Spleen (tissue), 13 donors: ENCODE measurements at places on chromosomes 5 and 9. TPM values are rescaled to one million over a fixed set of nuclear protein-coding genes. Genes with fewer than 3 reads are reported as not detected.

- no peaks in the 10 kb centered on the region for H3K36me3 ChIP-seq
- no peak overlapping the region for H3K27ac ChIP-seq
- H3K4me3 ChIP-seq = no peak overlapping the region
- H3K4me1 ChIP-seq = no peaks in the 10 kb centered on the region
Observed at GRCh38 chr9:13032585-13032984, 246.9 kb downstream of the MPDZ start.

DNA sequence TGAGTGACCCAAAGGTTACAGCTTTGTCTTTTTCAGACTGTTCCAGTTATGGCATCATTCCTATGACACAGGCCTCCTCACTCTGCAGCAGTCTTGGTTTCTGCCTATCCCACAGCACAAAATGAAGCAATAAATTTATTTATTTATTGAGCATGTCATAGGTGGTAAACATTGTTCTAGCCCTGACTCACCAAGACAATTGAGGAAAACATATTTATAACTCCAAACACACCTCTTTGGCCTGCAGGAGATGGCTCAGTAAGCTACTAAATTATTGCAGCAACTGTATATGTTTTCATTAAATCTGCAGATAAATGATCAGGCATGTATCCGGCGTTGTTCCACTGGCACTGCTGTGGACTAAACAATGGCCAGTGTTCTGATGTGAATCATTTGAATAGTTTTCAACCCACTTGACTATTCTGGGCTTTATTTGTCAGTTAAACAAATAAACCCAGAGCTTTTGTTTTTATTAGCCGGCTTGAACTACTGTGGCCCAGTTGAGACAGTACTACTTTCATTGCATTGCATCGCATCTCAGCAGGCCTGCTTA is 83.2 kb downstream of the FOXD1 start:
- no peak overlapping the region for H3K4me3 ChIP-seq
- no peak overlapping the region for H3K27ac ChIP-seq
- H3K36me3 ChIP-seq = no peaks in the 10 kb centered on the region
- no peak for DNase-seq

DNA sequence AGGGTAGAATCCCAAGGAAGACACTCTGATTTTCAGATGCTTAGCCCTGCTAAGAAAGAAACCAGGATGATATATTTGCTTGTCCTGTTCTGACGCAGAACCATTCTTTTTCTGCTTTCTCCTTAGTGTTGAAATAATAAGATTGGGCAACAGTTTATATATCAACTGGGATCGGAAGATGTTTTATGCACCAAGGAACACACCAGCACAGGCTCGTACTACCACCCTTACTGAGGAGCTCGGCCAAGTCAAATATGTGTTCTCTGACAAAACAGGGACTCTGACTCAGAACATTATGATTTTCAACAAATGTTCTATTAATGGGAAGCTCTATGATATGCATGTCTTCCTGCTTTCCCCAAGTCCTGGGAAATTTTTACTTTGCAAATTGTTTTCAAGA is 19.0 kb upstream of the RUSC2 start:
- H3K4me3 ChIP-seq = no peak overlapping the region
- no peaks in the 10 kb centered on the region for H3K36me3 ChIP-seq
- no peaks in the 10 kb centered on the region for H3K27me3 ChIP-seq

DNA sequence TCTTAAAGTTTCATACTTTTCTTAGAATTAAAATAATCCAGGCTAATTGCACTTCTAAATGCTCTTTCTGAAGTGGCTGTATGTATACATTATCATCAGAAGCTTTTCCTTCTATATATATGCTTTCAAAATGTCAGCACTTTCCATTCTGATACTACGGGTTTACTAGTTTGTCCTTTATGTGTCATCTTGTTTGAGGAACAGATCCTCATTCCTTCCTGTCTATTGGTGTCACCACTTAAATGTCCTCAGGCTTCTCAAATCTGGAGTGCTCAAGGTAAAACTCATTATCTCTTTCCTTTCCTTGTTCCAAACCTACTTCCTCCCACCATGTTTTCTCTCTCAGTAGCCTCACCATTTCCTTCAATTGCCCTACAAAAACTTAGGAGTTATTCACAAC is 236.3 kb downstream of the CSNK1G3 start:
- H3K4me3 ChIP-seq = no peak overlapping the region
- H3K27ac ChIP-seq = no peak overlapping the region
- DNase-seq = no peak
- no peaks in the 10 kb centered on the region for H3K27me3 ChIP-seq
- H3K36me3 ChIP-seq = no peaks in the 10 kb centered on the region

DNA sequence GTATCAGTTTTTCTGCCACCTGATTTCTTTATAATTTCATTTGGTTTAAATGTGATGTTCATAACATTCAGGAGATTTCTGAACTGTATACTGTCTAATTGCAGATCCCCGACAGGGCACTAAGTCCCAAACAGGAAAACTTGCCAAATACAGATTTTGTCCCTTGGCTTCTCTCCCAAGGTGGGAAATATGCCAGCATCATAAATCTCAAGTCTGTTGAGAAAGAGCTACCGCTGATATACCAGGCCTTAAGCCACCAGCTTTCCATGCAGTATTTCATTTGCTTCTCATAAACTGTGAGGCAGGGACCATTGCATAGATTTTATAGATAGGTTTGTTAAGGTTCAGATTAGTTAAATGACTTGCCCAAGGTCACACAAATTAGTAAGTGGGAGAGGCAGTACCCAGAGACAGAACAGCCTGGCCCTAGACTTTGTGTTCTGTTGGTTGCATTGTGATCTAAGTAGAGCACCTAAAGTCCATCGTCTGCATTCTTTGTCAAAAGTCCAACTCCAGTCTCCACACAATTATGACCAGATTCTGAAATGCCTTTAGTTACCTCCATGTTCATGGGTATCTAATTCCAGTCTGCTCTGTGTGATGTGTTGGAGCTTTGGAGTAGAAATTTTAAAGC is 16.2 kb downstream of the GPR21 start:
- H3K27ac ChIP-seq = peak overlapping the region; percentile 3
- no peak overlapping the region for H3K4me3 ChIP-seq
- no peaks in the 10 kb centered on the region for H3K27me3 ChIP-seq
- no peak for DNase-seq

GRCh38 chr5:82820961-82821845 is 256.0 kb downstream of the TMEM167A start:
- H3K27me3 ChIP-seq = no peaks in the 10 kb centered on the region
- no peaks in the 10 kb centered on the region for H3K4me1 ChIP-seq
- H3K27ac ChIP-seq = peak overlapping the region; percentile 15
- no peak for DNase-seq
- H3K36me3 ChIP-seq = no peaks in the 10 kb centered on the region

DNA sequence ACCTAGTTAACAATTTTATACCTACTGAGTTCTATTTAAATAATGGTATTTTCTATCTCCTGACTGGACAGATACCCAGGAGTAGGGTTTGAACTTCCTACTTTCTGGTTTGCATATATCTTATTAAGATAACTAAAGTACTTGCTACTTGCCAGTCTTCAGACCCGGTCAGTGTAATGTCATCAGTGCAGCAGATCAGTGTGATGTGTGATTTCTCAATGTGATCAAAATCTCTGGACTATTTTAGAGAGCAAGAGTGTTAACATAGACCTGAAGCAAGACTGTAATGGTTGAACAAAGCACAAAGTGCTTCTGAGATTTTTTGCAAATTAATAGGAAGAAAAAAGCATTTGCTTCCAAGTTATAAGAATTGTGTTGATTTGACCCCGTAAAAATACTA is 6.8 kb downstream of the TMEM38B start:
- H3K4me3 ChIP-seq = no peak overlapping the region
- DNase-seq = no peak
- no peaks in the 10 kb centered on the region for H3K27me3 ChIP-seq
- H3K4me1 ChIP-seq = peaks cover 3% of the 10 kb centered on the region

- no peak for DNase-seq
- no peaks in the 10 kb centered on the region for H3K27me3 ChIP-seq
- peaks cover 96% of the 10 kb centered on the region for H3K36me3 ChIP-seq
- H3K4me1 ChIP-seq = peaks cover 33% of the 10 kb centered on the region
Observed at GRCh38 chr9:123090956-123091355, 57.5 kb downstream of the GPR21 start.

- no peak for DNase-seq
- H3K36me3 ChIP-seq = no peaks in the 10 kb centered on the region
- H3K4me1 ChIP-seq = no peaks in the 10 kb centered on the region
Observed at GRCh38 chr5:4204276-4205141, 608.9 kb downstream of the IRX1 start.

DNA sequence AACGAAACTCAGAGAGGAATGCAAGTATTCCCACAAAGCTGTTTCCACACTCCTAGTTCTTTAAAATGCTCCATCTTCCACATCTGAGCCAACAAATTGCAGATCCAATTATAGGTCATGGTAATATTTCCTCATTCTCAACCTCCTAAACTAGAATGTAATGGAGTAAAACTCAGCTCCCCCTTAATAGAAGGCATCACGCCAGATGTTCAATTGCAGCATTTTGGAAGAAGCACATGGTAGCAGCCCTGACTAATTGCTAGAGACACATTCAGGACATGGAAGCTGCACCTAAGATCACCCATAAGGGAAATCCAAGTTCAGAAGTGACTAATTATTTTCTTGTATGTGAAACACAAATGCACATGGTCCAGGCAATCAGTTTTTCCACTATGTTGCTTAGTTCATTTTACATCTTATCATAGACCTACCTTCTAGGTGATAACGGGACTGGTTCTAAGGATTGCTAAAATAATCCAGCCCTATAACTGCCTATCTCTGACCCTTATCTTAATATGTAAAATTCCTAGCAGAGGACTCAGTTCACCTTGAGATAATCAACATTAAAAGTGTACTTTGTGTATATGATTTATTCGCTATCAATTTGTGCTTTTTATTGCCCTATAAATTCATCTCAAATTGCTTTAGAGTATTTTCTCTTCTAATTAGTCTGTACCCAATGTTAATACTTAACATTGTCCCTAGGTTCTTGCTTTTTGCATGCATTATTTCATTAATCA is 75.1 kb downstream of the GABRB2 start:
- H3K27ac ChIP-seq = no peak overlapping the region
- no peaks in the 10 kb centered on the region for H3K36me3 ChIP-seq
- H3K4me1 ChIP-seq = no peaks in the 10 kb centered on the region
- H3K27me3 ChIP-seq = no peaks in the 10 kb centered on the region
- H3K4me3 ChIP-seq = no peak overlapping the region

DNA sequence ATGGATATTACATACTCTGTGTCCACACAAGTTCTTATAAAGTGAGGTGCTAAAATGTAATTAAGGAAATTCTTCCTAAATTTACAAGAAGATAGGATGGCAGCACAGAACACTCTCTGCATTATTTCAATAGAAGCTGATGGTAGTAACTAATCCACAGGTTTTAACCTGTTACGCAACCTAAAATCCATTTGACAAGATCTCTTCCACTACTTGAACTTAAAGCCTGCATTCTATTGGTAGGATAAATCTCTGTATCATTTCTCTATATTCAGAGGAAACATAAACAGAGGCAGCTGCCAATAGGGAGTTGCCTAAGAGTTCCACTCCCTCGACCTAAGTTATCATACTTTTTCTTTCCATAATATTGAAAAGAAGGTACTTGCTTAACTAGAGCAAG is 21.6 kb downstream of the CDC37L1 start:
- no peak overlapping the region for H3K4me3 ChIP-seq
- DNase-seq = no peak
- H3K27me3 ChIP-seq = no peaks in the 10 kb centered on the region
- no peaks in the 10 kb centered on the region for H3K4me1 ChIP-seq
- H3K27ac ChIP-seq = no peak overlapping the region

DNA sequence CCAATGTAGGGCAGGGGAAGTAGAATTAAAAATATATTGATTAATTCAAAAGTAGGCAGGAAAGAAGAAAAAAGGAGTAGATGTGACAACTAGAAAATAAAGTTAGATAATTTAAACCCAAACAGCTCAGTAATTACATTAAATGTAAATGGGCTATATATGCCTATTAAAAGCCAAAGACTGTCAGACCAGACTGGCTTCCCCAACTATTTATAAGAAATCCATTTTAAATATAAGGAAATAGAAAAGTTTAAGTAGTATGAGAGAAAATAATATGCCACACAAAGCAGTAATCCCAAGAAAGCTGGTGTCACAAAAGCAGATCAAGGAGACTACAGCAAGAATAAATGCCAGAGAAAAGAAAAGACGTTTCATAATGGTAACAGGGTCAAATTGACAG is 28.9 kb upstream of the SARDH start:
- H3K27ac ChIP-seq = no peak overlapping the region
- H3K4me3 ChIP-seq = no peak overlapping the region
- peaks cover 5% of the 10 kb centered on the region for H3K36me3 ChIP-seq
- no peak for DNase-seq
- H3K27me3 ChIP-seq = no peaks in the 10 kb centered on the region
- H3K4me1 ChIP-seq = no peaks in the 10 kb centered on the region

- H3K4me1 ChIP-seq = no peaks in the 10 kb centered on the region
- H3K4me3 ChIP-seq = no peak overlapping the region
- H3K27me3 ChIP-seq = no peaks in the 10 kb centered on the region
- no peak overlapping the region for H3K27ac ChIP-seq
- H3K36me3 ChIP-seq = no peaks in the 10 kb centered on the region
Observed at GRCh38 chr5:7271435-7272084, 124.4 kb upstream of the ADCY2 start.

DNA sequence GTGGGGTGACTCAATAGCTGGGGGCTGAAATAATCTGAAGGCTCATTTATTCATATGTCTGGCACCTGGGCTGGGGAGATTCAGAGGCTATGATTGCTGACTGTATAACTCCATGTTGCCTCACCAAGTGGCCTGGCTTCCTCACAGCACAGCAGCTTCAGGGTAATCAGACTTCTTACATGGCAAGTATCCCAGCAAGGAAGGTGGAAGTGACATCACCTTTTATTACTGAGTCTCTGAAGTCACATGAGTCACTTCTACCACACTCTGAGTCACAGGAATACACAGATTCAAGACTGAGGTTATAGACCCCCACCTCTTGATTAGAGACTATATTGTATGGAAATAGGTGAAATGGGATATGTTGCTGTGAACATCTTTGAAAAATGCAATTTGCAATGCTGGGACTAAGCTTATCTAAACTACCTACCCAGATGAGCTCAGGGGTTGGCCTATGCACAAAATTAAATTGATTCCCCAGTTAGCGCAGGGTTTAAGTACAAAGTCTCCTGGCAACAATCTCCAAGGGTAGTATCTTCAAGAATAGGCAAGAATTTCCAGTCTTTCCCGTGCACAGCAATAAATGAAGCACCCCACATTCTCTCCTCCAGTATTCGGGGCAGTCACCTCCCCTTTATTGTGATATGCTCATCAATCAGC is 553.1 kb downstream of the LRRC70 start:
- H3K4me3 ChIP-seq = no peak overlapping the region
- DNase-seq = no peak
- H3K27me3 ChIP-seq = no peaks in the 10 kb centered on the region
- H3K36me3 ChIP-seq = no peaks in the 10 kb centered on the region
- no peak overlapping the region for H3K27ac ChIP-seq

DNA sequence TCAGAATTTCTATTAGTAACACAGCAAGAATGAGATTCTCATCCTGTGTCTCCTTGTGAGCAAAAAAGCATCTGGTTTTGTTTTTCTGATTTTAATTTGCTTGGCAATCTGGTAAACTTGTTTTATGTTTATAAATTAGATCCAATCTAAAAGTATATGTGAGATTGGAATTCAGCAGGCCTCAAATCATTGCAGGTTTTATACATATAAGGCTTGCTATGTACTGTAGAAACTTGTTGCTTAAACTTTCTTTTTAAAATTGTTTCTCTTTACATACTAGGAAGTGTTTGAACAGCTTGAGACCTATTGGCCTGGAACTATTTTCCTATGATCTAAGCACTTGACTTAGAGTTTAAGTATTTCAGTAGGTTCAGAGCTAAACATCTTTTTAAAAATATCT is 1037.8 kb downstream of the NR2F1-AS1 start:
- H3K4me1 ChIP-seq = no peaks in the 10 kb centered on the region
- H3K4me3 ChIP-seq = no peak overlapping the region
- no peak for DNase-seq
- no peaks in the 10 kb centered on the region for H3K27me3 ChIP-seq
- no peaks in the 10 kb centered on the region for H3K36me3 ChIP-seq

Gene SH3PXD2B
- total RNA-seq = 19.8 TPM

Gene ARSI
- total RNA-seq = 1.2 TPM

Gene ENG
- total RNA-seq = 150 TPM
